Smooth muscle cell of the umbilical artery (primary cell): ENCODE measurements at places on chromosomes 1 and 21. TPM values are rescaled to one million over a fixed set of nuclear protein-coding genes. Genes with fewer than 3 reads are reported as not detected.

KCNK1 gene
- 6.8 and 10.8 TPM in 2 replicates for total RNA-seq

ADGRL2 gene
- total RNA-seq, result 31.8 and 47.6 TPM in 2 replicates

MPL gene
- total RNA-seq, result not detected in 2 replicates

NTRK1 gene
- not detected in 2 replicates for total RNA-seq

CD52 gene
- total RNA-seq, result not detected in 2 replicates

LRRC53 gene
- total RNA-seq, result not detected in 2 replicates

AK5 gene
- total RNA-seq, result 8.0 and 10.6 TPM in 2 replicates

PERM1 gene
- total RNA-seq, result not detected in 2 replicates

DMRTA2 gene
- total RNA-seq, result under 0.01 and 0.05 TPM in 2 replicates

GPR37L1 gene
- 0.05 and 0.30 TPM in 2 replicates for total RNA-seq

HAO2 gene
- not detected in 2 replicates for total RNA-seq

ACTN2 gene
- total RNA-seq, result under 0.01 and 0.32 TPM in 2 replicates

RHCE gene
- 1.2 and 1.8 TPM in 2 replicates for total RNA-seq

PTGS2 gene
- 162 and 334 TPM in 2 replicates for total RNA-seq

PYGO2 gene
- total RNA-seq, result 5.9 and 9.4 TPM in 2 replicates

CRNN gene
- total RNA-seq, result not detected in 2 replicates

S100A9 gene
- not detected in 2 replicates for total RNA-seq

PRR9 gene
- 0.51 TPM in 1 of 2 replicates, not detected in the other for total RNA-seq

DYNLT5 gene
- 0.14 and 0.30 TPM in 2 replicates for total RNA-seq

SLAMF9 gene
- total RNA-seq, result 0.09 TPM in 1 of 2 replicates, not detected in the other

PLA2G2A gene
- total RNA-seq, result not detected in 2 replicates

CCDC181 gene
- 0.59 and 1.4 TPM in 2 replicates for total RNA-seq

ZBTB48 gene
- 12.1 and 16.0 TPM in 2 replicates for total RNA-seq

APCS gene
- total RNA-seq, result not detected in 2 replicates

CCDC30 gene
- total RNA-seq, result 0.69 and 0.89 TPM in 2 replicates

GSTM3 gene
- total RNA-seq, result 24.3 and 138 TPM in 2 replicates

PLXNA2 gene
- 3.3 TPM in 2 replicates for total RNA-seq

PDE4B gene
- total RNA-seq, result 7.6 and 15.1 TPM in 2 replicates

CTBS gene
- 14.6 and 21.2 TPM in 2 replicates for total RNA-seq

SNX7 gene
- 49.6 and 61.4 TPM in 2 replicates for total RNA-seq

FCRLB gene
- total RNA-seq, result 0.89 and 3.7 TPM in 2 replicates

TRIM46 gene
- total RNA-seq, result 5.6 and 10.7 TPM in 2 replicates

CELA2A gene
- not detected in 2 replicates for total RNA-seq

ZNF695 gene
- 0.59 and 1.7 TPM in 2 replicates for total RNA-seq

CR1 gene
- not detected in 2 replicates for total RNA-seq

SYT14 gene
- total RNA-seq, result 0.28 and 0.89 TPM in 2 replicates

CLCA4 gene
- total RNA-seq, result not detected in 2 replicates

SLC2A1 gene
- 271 and 519 TPM in 2 replicates for total RNA-seq

HSD17B7 gene
- total RNA-seq, result 22.8 and 24.1 TPM in 2 replicates

SPRR5 gene
- total RNA-seq, result not detected in 2 replicates
